Stimulated activated CD8-positive, alpha-beta memory T cell treated with anti-CD3 and anti-CD28 coated beads, Interleukin-4, amount 100 ng/mL, for 1 hour (primary cell): ENCODE measurements at places on chromosomes 1 and 21.

DNA sequence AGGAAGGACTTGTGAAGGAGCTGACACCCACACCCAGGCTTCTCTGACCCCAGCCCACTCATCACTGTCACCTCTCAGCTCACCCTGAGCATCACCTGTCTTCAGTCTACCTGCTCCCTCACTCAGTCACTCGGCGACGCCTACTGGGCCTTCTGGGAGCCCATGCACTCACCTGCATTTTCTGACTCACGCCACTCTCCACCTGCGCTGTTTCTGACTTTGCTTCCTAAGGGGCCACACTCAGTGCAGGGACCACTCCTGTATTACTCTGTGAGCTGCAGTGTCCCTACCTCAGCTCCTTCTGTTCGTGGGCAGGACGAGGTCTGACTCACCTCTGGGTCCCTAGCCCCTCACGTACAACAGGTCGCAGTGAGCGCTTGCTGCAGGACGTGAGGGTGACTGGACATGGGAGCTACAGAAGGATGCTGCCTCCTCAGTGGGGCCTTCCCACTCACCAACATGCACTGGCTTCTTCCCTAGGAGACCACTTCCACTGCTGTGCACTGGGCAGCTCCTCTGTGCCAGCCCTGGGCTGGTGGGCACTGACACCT is 102.3 kb downstream of the GLIS1 start:
- DNase-seq: no peak

- DNase-seq: no peak
These were observed 71.7 kb downstream of the UBR4 start for GRCh38 chr1:19138331-19138730.

DNA sequence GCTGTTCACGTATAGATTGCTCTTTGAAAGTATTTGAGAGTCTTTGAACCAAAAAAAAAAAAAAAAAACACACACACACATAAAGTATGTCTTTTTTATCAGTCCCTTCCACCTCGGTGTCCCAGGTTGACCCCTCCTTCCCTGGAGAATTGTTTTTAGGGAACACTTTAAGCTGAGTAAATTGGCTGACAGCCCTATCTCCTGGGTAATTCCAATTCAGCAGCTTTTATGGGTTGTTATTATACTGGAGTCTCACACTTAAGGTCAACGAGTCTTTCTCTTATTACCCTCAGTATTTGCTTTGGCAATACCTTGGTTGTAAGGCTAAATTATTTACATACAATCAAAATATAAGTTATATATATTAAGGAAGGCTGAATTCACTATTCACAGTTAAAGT is 69.4 kb downstream of the SLC30A10 start:
- no peak for DNase-seq

DNA sequence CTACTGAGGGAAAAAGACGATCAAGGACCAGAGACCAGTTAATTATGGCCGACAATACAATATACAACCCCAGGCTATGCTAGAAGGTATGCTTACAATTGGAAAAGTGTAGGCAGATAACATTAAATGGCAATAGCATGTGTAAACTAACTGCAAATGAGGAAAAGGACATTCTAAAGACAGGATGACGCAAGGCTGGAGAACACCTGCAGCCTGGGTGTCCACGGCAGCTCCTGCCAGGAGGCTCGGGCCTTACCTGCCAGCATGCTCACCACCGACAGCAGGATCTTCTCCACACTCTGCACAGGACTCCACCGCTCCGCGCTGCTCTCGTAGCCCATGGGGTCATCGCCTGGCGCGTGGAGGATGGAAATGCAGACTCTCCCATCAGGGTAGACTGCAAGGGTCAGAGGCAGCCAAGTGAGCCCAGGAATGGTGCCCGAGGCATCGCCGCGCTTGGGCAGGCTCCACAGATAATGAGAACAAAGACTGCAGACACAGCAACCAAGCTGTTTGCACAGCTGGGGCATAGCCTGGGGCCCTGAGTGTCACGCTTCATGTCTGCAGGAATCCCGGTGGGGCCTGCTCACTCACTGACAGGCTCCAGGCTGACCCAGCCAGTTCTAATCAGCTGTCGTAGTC is 28.2 kb downstream of the UBE2G2 start:
- DNase-seq: no peak

DNA sequence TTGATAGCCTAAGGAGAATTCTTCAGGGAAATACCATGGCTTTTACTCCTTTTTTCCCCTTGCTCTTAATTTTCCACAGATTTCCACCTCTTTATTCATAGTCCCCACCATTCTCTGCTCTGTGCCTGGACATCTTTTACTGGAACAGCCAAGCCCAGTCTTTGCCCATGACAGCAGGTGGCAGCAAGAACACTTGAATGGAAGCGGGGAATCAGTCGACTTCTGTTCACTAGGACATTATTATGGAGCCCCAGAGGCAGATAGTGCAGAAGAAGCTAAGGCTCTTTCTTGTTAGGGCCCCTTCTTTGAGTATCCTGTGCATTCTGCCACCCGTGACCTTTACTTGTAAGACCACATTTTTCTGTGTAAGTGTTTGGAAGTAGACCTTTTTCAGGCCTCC is 6.3 kb downstream of the OR14I1 start:
- no peak for DNase-seq

- no peak for DNase-seq
These were observed 49.6 kb upstream of the KCTD3 start for GRCh38 chr1:215517441-215517891.

GRCh38 chr1:192858456-192858855 is 49.6 kb downstream of the RGS2 start:
- no peak for DNase-seq

GRCh38 chr1:162172311-162173102 is 103.0 kb downstream of the NOS1AP start:
- DNase-seq: no peak

- DNase-seq: no peak
These were observed 95.0 kb downstream of the TEX35 start for GRCh38 chr1:178607718-178608408.

- DNase-seq: no peak
These were observed 208.2 kb upstream of the SGIP1 start for GRCh38 chr1:66325594-66326380.

DNA sequence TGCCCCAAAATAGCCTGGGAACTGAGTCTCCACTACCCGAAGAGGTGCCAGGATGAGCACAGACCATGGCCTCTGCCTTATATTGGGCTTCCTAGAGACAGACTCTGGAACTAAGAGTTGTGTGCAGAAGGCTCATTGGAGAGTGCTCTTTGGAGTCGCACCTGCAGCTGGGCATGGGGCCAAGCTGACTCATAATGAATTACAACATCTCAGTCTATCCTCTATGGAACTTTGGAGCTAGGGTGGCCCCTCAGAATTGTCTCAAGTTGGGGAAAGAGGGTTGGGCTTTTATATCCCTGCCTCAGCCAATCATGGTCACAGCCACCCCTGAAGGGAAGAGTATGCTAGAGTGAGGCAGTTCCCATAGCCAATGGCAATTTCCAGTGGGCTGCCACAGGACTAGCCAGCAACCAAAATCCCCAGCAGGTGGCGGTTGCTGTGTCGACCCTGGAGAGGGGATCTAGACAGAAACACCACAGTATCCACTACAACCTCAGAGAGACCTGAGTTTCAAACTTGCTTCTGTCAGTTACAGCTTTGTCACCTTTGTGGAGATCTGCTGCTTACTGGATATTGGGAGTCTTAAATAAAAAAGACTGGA is 93.8 kb downstream of the DMRTA2 start:
- DNase-seq: no peak

DNA sequence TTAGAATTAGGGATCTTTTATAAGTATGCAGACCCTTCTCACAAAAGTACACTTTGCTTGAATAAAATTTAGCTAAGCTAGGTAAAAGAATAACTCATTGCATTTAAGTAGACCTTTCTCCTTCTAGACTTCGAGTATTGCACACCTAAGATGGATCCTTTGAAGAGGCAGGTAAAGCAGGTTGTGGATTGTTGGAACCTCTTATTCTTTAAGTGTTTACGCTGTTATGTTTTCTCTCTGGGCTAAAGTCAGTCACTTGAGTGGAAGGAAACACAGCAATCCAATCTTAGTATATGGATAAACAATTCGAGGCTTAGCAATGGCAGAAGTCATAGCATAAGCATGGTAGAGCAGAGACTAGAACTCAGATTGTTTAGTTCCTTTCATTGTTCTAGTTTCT is 11.4 kb downstream of the MAGI3 start:
- no peak for DNase-seq

- no peak for DNase-seq
These were observed 5.8 kb upstream of the EPHA8 start for GRCh38 chr1:22557341-22557950.

- DNase-seq: no peak
These were observed 11.9 kb upstream of the RPS6KA1 start for GRCh38 chr1:26517766-26518049.

GRCh38 chr1:215682232-215682631 is 115.1 kb downstream of the KCTD3 start:
- DNase-seq: no peak

DNA sequence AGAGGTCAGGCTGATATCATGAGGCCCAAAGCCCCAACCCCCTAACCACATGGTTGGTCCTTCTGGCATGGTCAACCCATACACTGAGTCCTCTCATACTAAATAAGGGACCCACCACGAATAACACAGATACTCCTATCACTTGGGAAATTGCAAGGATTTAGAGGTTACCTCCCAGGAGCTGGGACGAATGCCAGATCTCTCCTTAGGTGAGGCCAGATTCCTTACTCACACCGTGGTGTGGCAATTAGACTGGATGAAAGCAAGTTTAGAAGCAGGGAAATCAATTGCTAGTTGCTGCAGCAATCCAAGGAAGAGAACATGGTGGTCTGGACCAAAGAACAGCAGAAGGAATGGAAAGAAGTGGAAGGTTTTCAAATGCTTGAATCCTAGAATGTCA is 60.1 kb downstream of the IER5 start:
- no peak for DNase-seq

DNA sequence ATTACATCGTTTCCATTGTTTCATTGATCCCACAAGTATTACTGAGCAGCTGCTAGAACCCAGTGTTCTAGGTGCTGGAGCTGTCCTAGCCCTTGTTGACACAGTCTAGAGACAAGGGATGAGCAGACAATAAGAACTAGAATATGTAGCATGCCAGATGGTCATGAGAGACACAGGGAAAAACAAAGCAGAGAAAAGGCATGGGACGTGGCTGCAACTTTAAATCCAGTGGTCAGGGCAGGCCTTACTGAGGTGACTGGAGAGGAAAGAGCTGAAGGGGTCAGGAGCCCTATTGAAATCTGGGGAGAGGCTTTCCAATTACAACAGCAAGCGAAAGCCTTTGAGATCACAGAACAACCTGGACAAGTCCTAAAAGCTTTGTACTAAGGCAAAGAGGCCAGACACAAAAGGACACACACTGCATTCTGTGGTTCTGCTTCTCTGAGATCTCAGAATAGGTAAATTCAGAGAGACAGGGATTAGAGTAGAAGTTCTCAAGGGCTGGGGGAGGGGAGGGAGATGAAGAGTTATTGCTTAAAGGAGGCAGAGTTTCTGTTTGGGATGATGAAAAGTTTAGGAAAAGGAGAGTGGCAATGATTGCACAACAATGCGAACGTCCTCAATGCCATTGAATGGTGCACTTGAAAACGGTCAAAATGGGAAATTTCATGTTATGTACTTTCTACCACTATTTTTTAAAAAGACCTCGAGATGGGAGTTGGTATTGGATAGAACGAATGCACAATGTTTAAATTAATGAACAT is 467.4 kb upstream of the VAMP3 start:
- no peak for DNase-seq

- DNase-seq: no peak
These were observed 6.7 kb downstream of the PHC2 start for GRCh38 chr1:33424205-33424604.

- DNase-seq: no peak
These were observed 38.9 kb downstream of the SDCCAG8 start for GRCh38 chr1:243294723-243295121.

GRCh38 chr1:84386716-84387479 is 11.4 kb upstream of the DNASE2B start:
- no peak for DNase-seq

DNA sequence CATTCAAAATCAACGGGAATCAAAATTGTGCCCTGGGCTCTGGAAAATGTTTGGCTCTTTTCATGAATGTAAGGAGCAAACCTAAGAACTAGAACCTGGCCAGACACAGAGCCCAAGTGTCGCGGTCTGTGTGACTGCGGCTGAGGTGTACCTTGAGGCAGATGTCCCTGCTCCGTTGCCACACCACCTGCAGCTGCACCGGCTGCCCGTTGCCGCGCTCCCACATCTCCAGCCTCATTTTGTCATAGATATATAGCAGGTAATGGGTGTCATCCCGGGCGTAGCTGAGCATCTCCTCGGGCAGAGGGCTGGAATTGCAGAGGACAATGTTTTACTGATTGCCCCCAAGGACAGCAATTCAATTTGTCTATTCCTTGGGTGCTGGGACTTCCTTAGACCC is 18.7 kb downstream of the EXOSC10 start:
- no peak for DNase-seq

GRCh38 chr1:30604801-30605440 is 118.5 kb downstream of the MATN1 start:
- DNase-seq: no peak

DNA sequence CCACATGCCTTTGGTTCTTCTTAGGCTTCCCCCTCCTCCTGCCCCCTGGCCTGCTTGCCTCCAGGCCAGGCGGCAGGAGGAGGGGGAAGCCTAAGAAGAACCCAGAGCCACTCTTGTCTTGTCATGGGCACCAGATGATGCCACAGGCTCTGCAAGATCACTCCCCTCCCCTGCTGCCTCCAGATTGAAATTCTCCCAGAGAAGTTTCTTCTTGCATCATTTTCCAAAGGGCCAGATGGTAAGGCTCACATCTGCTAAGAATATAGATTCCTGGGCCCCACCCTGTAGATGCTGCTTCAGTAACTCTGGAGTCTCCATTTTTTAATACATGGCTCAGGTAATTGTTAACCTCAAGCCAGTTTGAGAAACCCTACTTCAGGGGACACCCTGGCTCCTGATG is 60.8 kb downstream of the FAM163A start:
- DNase-seq: no peak

DNA sequence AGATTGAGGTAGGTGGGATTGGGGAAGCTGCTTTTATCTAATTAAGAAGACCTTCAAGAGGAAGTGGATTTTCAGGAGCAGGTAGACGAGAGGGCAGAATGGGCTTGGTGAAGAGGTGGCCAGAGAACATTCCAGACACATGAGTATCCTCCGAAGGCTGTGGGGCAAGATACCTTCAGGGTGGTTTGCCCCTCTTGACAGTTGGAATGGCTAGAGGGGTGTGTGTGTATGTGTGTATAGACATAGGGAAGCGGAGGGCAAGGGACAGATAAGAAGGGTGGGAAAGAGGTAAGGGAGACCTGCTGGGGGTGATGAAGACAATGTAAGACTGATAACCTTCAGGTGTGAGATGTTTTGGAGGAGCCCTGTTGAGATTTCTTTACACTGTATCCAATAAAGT is 46.8 kb upstream of the TSPAN2 start:
- DNase-seq: no peak

GRCh38 chr1:228270032-228270431 is 62.2 kb downstream of the OBSCN start:
- no peak for DNase-seq

DNA sequence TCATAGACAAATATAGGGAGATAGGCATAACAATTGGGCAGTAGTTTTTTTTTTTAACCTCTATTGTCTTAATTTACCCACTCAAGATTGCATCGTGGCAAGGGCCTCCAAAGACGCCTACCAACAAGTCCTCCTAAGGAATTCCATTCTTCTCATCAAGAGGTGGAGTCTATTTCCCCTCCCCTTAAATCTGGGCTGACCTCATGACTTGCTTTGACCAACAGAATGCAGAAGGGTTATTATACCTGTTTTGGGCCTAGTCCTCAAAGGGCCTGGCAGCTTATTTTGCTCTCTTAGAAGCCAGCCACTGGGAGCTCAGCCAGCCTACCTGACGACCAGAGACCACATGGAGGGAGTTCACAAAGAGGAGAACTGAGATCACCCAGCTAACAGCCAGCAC is 92.3 kb downstream of the COQ8A start:
- no peak for DNase-seq

GRCh38 chr21:36709030-36709867 is 10.3 kb downstream of the SIM2 start:
- no peak for DNase-seq
